ENCODE measurements at places on chromosomes 5 and 9.

GRCh38 chr9:5499889-5500398, 10.4 kb upstream of the PDCD1LG2 start:
- no peak for DNase-seq

- no peak for DNase-seq
These were observed 341.6 kb downstream of the ZNF608 start for GRCh38 chr5:124404796-124405195.

- DNase-seq: no peak
These were observed 78.6 kb downstream of the GOLM1 start for GRCh38 chr9:86020731-86021130.

- no peak for DNase-seq
These were observed 94.9 kb upstream of the PLPPR1 start for GRCh38 chr9:100933656-100934055.

GRCh38 chr9:127903557-127904475, 4.4 kb upstream of the ST6GALNAC6 start:
- DNase-seq: peak; percentile 48

DNA sequence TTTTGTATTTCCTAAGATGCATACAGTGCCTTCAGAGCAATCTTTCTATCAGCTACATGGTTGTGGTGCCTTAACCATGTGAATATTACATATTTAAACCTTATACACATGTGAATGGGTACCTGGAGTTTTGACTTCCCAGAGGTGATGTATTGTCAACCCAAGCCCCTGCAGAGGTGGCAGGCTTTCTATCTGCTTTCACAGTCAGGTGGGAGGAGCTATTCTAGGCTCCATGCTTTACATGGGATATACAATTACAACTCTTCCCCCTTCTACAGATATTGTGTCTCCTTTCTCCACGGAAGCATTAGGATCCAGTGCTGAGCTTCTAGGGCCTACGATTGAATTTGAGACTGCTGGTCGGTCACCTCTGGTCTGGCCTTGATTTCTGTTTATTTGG, 89.8 kb upstream of the TUT7 start:
- DNase-seq: no peak
